ENCODE measurements at places on chromosomes 1 and 21.

GRCh38 chr21:17406202-17406601 lies 106.6 kb upstream of the CXADR start:
- no peak for DNase-seq

DNA sequence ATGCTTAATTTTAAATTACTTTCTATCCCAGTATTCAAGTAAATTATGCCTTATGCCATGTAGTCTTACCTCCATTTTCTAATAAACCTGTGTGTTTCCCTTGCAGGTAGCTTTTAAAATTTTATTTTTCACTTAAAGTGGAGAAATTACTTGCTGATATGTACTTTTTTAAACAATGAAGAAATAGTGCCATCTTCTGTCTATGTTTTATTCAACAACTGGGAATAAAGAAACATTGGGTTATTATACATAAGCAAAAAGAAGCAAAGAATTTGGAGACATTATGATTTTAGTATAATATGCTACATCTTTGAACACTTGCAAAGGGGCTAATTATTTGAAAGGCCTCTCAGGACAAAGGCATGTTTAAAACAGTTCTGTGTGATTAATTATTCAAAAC lies 1912.9 kb downstream of the MRPL39 start:
- DNase-seq, result no peak

DNA sequence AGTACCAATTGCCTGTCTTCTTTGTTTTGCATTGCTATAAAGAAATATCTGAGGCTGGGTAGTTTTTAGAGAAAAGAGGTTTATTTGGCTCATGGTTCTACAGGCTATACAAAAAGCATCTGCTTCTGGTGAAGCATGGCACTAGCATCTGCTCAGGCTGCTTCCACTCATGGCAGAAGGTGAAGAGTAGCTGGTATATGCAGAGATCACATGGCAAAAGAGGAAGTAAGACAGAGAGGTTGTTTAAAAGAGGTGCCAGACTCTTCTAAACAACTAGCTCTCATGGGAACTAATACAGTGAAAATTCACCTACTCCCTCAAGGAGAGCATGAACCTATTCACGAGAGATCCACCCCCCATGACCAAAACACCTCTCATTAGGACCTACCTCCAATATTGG lies 56.7 kb upstream of the GUCA2B start:
- no peak for DNase-seq

DNA sequence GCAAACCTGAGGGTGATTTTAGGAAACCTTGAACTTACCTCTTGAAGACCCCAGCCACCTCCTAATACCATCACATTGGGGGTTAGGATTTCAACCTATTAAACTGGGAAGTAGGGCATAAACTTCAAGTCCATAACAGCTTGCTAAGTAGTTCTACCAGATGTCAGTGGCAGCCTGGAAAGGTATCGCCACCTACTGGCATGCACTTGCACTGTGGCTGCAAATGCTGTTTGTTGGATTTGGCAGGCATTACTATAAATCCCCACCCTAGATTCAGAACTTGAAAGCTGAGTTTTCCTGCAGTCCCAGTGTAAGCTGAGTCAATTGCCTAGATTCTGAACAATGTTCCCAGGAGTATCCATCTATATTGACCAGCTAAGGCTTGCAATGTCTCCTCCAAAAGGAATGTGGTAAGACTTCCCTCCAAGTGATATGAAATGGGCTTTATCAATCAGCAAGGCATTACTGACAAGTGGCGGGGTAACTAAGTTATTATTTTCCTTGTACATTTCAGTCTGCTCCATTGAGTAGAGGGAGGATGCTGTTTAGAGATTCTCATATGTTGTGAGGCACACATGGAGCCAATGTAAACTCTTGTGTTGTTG lies 474.5 kb downstream of the PTPRC start:
- DNase-seq, result peak; percentile 69

DNA sequence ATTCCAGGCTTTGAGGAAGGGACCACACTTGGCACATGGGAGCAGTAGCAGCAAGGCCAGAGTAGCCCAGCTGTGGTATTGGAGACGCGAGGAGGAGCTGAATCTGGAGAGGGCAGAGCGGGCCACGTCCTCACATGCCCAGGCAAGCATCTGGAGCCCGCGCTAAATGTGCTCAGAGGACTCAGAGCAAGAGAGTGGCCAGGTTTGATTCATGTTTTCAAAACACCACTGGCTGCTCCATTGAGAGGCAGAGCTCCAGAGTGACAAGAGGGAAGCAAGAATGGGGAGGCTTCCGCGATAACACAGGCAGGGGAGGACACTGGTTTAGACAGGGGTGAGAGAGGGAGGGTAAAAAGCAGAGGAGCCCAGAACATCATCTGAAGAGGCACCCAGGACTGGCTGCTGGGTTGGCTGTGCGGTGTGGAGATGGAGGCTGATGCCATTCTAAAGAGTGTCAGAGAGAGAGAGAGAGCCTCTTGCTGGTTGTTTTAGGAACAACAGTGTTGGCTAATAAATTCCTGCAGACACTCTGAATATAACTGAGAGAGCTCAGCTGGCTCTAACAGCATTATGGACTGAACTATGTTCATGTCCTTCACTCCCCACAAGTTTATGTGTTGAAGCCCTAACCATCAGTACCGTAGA lies 32.3 kb downstream of the RCAN1 start:
- DNase-seq, result no peak

- DNase-seq, result no peak
These were observed 177.5 kb upstream of the DUSP10 start for GRCh38 chr1:221919341-221919740.

DNA sequence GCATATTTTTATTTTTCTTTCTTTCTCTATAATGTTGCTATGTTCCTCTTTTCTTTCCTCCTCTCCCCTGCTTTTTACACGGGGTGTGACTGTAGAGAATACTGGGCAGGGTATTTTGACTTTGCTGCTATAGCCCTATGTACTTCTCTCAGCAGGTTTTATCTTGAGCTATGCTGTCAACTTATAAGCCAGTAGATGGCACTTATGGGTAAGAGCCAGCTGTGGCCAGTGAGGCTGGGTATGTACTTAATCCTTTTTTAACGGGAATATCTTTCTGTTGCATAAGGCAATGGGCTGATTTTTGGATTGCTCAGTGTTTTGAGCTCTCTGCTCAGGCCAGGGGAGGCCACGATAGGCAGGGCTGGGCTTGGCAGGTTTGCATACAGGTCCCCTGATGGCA lies 99.0 kb downstream of the KCNK2 start:
- DNase-seq, result no peak

DNA sequence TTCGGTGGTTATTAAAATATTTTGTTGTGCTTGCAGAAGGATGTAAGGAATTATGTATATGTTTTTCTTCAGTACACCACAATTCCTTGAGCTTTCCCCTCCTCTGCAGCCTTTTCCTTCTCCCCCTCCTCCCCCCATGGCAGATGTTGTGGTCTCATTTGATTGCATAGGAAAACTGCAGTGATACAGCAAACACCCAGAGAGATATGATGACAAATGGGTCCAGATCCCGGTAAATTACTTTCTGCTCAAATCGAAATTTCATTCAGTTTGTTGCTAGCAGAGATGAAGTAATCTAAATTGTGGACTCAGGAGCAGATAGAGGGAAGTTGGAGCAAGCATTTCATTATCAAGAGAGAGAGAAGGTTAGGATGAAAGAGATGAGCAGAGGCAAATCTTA lies 9.9 kb downstream of the LMO4 start:
- DNase-seq, result no peak

GRCh38 chr1:217620814-217621213 lies 10.1 kb downstream of the GPATCH2 start:
- DNase-seq, result no peak

- no peak for DNase-seq
These were observed 281.7 kb upstream of the ESRRG start for GRCh38 chr1:217004776-217005436.

DNA sequence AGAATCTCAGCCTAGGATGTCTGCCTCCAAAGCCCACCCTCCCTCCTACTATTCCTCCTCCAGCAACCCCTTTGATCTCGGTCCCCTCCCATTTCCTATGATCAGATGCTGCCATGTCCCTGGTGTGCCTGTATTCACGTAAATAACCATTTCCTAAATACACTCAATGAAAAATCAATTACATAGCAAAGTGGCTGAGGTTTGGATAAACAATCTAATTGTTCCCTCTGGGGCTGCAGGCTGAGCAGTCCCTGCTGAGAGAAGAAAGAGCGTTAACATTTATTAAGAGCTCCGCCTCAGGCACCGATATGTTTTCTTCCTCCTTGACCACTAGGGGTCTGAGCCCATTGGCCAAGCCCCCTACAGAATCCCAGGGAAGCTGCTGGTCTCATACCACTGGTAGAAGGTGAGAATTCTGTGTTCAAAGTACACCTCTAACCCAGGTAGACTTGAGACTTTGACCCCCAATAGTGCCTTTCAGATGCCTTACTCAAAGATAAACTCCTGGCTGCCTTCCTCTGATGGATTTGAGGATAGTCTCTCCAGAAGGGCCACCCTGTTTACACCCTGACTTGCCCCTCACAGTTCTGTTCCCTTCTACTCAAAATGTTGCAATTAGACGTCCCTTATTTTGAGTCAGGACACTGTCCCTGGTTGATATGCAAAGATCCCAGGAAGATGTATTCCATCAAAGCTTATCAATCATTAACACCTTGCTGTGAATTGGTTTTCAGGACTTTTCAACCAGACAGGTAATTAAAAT lies 33.9 kb upstream of the CAMK1G start:
- no peak for DNase-seq

- no peak for DNase-seq
These were observed 13.3 kb downstream of the PMF1 start for GRCh38 chr1:156226116-156226538.

GRCh38 chr1:19456968-19457441 lies 28.3 kb downstream of the CAPZB start:
- DNase-seq, result no peak

- DNase-seq, result no peak
These were observed 33.6 kb upstream of the ZZZ3 start for GRCh38 chr1:77716065-77716464.

DNA sequence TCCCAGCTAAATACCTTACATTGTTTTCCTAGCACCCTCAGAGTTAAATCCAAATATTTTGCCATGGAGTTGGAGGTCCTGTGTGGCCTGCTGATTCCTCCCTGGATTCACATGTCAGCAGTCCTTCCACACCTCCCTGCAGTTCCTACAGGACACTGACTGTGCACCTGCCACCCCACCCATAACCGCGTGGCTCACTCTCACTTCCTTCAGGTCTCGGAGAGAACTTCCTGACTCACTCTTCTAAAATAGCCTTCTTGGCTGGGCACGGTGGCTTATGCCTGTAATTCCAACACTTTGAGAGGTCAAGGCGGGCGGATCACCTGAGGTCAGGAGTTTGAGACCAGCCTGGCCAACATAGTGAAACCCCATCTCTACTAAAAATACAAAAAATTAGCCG lies 8.4 kb upstream of the CAMTA1 start:
- no peak for DNase-seq

- DNase-seq, result no peak
These were observed 675.1 kb upstream of the BRINP3 start for GRCh38 chr1:191152776-191153175.

- no peak for DNase-seq
These were observed 414.5 kb downstream of the DPYD start for GRCh38 chr1:97506368-97506767.

DNA sequence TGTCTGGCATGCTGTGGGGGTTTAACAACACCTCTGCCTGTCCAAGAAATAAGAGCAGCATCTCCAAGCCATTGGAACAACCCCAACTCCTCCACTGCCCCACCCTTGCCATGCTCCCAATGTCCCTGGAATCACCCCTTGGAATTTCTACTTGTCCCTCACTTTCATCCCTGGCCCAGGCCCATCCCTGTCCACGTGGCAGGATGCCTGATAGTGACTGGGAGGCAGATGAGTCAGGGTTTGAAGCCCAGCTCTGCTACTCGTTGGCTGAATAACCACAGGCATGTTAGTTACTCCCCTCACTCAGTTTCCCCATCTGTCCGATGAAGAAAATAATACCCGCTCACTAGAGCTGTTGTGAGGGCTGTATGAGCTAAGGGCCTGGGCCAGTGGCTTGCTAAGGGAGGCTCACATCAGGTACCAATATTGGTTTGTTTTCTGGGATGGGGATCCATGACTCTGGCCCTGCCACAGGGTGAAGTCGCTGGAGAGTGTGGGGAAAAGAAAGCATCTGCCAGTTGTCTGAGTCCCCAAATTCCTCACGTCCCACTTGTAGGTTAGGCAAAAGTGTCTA lies 99.4 kb upstream of the TLR5 start:
- DNase-seq, result no peak

GRCh38 chr1:58763214-58763613 lies 20.6 kb downstream of the JUN start:
- DNase-seq, result no peak

- DNase-seq, result no peak
These were observed 142.1 kb downstream of the MRPS6 start for GRCh38 chr21:34215501-34215900.

DNA sequence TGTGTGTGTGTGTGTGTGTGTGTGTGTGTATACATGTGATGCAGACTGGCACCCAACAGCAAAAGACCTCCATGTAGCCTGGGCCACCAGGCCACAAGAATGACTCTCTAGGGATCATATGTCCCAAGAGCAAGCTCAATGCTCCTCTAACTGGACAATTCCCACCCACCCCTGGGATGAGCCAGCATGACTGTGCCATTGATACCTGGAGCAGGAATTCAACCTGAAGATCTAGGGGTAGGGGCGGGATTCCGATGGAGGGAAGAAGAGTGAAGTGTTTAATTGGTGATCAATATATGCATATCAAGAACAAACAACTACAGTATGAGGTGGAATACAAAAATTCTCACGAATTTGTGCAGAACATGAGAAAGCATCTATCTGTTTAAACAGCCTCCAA lies 136.2 kb downstream of the PSMG1 start:
- DNase-seq, result no peak

DNA sequence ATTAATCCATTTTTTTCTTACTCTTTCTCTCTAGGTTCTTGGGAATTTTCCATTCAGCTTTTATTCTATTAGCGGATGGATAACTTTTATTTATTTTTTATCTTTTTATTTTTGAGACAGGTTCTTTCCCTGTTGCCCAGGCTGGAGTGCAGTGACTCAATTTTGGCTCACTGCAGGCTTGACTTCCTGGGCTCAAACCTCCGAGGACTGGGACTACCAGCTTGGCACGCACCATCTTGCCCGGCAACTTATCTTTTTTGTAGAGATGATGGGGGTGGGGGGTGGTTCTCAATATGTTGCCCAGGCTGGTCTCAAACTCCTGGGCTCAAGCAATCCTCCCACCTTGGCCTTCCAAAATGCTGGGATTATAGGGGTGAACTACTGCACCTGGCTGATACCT lies 36.1 kb upstream of the CHIT1 start:
- no peak for DNase-seq

DNA sequence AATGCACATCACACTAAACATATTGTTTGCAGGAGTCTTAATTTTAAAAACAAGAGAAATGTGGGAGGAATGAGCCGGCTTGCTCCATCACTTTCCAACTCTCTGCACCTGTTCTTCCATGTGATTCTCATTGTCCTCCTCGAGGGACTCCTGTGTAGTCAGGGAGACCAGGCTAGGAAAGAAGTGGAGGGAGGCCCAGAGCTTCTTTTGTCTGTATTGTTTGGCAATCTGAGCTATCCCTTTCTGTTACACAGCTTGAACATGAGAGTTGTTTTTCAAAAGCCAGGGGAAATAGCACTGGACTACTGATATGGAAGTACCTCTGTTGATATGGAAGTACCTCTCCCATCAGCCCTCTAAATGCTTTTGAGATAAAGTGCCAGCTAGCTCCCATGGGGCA lies 18.8 kb upstream of the LRRC8D start:
- no peak for DNase-seq

GRCh38 chr1:229841230-229841629 lies 215.2 kb downstream of the URB2 start:
- no peak for DNase-seq
